CD4-positive, alpha-beta memory T cell (primary cell): ENCODE measurements at places on chromosomes 2 and 18.
A peak's percentile ranks its signal among the peaks of the same experiment; 100 is the strongest.

GRCh38 chr2:216066230-216066629 is 15.4 kb downstream of the PECR start:
- DNase-seq: no peak

- DNase-seq: no peak
Measured at GRCh38 chr2:231000211-231000904, 4.4 kb downstream of the SPATA3 start.

GRCh38 chr18:5155218-5155906 is 41.7 kb downstream of the AKAIN1 start:
- no peak for DNase-seq

GRCh38 chr2:28232295-28232694 is 160.4 kb upstream of the FOSL2 start:
- DNase-seq: no peak

GRCh38 chr2:236691799-236692167 is 122.2 kb downstream of the ACKR3 start:
- no peak for DNase-seq

- no peak for DNase-seq
Measured at GRCh38 chr2:105143467-105144151, 97.9 kb upstream of the GPR45 start.

GRCh38 chr2:105926960-105927678 is 182.4 kb downstream of the NCK2 start:
- DNase-seq: peak; percentile 75

GRCh38 chr2:124756048-124756447 is 731.0 kb downstream of the CNTNAP5 start:
- no peak for DNase-seq

GRCh38 chr18:64167408-64167925 is 18.6 kb upstream of the LINC00305 start:
- DNase-seq: no peak

DNA sequence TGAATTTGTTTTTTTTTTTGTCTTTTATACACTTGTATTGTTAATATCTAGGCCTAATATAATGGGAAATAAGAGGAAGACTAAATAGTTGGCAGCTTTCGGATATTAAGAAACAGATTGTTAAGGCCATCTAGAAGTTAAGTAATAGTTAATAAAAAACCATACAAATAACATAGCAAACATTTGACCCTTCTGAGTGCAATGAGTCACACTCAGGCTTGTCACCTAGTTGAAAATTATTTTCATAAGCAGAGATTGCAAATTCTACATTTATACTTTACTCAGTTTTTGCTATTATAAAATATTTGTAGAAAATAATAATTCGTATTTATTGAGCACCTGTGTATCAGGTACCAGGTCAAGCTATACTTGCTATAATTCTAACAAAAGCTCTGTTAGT is 2.4 kb downstream of the NUP35 start:
- DNase-seq: no peak

DNA sequence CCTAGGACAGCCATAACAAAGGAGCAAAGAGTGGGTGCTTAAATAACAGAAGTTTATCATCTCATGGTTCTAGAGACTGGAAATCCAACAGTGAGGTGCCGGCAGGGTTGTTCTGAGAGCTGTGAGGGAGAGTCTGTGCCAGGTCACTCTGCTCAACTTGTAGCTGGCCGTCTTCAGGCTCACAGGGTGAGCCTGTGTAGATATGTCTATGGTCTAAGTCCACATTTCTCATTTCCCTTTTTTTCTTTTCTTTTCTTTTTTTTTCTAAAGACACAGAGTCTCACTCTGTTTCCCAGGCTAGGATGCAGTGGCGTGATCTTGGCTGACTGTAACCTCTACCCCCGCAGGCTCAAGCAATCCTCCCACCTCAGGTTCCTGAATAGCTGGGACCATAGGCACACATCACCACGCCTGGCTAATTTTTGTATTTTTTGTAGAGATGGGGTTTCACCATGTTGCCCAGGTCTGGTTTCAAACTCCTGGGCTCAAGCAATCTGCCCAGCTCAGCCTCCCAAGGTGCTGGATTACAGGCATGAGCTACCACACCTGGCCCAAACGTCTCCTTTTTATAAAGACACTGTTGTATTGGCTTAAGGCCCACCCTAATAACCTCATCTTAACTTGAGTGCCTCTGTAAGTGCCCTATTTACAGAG is 142.2 kb downstream of the SP3 start:
- DNase-seq: no peak

GRCh38 chr2:53347269-53347668 is 420.3 kb upstream of the CHAC2 start:
- no peak for DNase-seq

DNA sequence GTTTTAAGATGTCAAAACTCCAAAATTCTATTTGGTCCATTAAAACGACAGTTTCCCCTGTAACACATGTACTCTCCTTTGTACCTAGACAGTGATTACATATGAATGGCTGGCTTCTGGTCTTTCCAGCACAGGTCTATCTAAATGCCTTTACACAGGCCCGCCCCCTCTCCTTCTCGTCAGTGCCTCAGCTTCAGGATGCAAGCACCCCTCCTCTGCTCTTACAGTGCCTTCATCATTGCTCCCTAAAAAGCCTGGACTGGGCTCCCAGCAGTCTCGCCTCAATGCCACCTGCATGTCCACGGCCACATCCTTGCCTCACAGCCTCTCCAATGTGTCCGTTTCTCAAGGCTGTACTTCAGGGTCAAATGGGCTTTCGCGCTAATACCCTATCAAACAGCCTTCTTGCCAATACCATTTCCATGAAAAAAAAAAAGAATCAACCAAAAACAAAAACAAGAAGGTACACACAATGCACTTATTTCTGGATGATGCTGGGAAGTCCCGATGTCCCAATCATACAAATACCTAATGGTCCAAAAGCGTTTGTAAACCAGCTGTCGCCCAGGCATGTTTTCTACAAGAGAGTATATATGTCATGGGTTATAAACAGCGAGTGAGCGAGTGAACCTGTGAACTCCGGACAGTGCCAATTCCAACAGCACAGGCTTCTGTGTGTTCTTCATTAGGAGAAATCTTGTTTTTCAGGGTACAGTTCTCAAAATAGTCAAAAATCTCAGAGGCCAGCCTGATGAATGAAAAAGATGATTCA is 77.2 kb downstream of the EIPR1 start:
- DNase-seq: no peak

- peak; percentile 37 for DNase-seq
Measured at GRCh38 chr2:206543073-206543472, 99.2 kb upstream of the FAM237A start.

GRCh38 chr2:191922736-191923651 is 76.1 kb upstream of the CAVIN2 start:
- no peak for DNase-seq

- DNase-seq: no peak
Measured at GRCh38 chr18:77337604-77338003, 88.0 kb downstream of the GALR1 start.

DNA sequence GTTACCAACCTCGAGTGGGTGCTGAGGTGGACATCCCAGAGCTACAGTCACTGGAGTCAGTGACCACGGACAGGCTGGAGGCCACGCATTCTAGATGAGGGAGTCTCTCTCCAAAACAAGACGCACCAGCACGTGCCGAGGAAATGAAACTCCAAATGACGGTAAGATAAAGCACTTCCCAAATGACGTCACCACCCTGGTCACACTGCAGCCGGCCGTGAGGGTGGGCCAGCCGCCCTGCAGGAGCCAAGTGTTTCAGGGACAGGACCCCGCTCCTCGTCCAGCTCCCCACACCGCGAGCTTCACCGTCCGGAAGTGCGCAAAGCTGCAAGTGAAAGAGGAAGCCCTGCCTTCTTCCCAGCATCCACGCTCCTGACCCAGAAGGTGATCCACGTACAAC is 99.4 kb downstream of the ZNF516 start:
- no peak for DNase-seq

DNA sequence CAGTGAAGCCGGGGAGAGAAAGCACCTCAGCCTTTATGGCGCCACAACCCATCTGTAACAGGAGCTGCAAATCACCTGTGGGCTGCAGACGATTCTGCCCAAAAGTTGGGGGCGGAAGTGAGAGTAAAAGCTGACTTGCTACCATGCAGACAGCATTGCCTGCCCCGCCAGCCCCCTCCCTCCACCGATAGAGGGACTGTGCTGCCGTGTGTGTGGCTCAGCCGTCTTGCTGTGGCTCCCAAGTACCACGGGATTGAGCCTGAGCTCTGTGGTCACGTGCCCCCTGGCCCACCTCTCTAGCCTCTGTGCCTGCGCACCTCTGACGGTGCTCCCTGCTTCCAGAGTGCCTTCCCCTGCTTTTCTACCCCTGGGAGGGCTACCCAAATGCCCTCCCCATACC is 79.6 kb downstream of the GLI2 start:
- DNase-seq: no peak

DNA sequence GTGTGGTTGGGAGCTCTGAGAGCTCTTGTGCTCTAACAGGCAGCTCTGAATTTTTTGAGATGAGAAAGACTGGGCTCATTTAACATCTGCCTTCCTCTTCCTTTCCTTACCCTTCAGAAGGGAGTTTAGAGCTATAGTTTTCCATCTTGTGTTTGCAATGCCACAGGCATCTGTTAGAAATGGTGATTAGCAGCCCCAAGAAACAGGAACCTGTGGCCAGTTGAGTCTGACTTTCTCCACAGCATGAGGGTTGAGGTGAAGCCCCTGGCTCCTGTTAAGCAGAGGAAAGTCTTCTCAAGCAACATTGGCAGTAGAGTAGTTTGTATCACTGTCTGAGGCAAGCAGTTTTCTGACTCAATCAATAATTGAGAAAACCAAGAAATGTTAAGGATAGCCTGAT is 577.4 kb downstream of the ZEB2 start:
- no peak for DNase-seq

GRCh38 chr2:9946076-9946475 is 5.4 kb upstream of the GRHL1 start:
- no peak for DNase-seq

DNA sequence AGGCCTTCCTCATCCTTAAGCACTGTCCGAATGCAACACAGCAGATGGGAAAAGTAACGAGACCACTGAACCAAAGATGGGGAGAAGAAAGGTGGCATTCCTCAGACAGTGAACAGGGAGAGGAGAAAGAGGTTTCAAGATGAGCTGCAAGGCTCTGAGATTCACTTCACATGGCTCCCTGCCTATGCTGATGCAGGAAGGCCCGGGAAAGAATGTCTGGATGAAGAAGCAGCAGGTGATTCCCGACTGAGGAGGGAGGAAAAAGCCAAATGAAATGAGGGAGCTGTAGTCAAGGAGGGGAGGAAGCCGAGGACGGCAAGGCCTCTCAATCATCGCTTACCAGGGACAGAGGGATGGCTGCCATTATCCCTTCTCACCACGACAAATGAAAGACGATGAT is 98.5 kb upstream of the BOD1L2 start:
- no peak for DNase-seq

DNA sequence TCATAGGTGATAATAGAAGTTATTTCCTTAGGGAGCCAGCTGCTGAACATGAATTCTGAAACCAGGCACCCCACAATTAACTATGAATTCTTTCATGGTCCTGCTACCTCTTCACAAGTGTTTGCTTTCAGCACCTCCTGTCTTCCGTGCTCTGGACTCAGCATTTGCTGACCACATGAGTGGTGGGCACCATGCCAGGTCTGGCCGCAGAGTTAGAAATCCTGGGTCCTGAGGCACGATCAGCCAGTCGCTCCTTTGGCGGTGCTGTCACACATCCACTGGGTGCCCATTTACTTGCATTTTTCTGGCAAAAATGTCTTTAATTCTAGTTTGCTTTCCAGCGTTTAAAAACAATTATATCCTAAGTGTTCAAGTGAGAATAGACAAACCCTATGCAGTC is 196.4 kb upstream of the PXDN start:
- no peak for DNase-seq

- no peak for DNase-seq
Measured at GRCh38 chr2:235561450-235561849, 67.6 kb downstream of the AGAP1 start.

- no peak for DNase-seq
Measured at GRCh38 chr18:13161276-13161899, 57.2 kb upstream of the LDLRAD4 start.

DNA sequence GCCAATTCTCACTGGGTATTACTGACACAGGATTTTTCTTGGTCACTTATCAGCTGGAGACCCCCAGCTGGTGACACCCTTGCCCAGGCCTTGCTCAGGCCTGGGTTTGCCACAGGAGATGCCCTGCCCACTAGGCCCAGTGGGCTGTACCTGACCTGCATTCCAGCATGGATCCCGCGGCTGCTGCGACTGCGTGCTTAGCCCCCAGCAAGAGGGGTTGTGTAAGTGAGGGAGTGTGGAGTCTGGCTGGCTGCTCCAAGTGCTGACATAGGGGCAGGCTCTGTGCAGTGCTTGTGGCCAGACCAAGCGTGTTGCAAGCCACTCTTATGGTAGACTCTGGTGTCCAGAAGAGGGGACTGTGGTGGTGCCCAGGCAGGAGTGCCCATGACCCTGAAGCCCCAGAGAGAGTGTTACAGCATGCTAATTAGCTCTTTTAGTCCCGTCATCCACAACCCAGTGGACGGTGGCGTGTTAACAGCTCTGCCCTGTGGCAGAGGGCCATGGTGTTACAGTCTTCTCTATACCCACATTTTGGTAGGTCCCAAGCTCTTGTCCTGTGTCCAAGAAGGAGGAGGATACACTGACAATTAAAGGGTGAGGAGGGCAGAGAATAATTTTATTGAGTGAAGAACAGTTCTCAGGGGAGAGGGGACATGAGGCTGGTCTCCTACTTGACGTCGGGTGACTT is 491.7 kb upstream of the MEIS1 start:
- no peak for DNase-seq

GRCh38 chr2:148455791-148456190 is 188.8 kb upstream of the EPC2 start:
- DNase-seq: no peak

DNA sequence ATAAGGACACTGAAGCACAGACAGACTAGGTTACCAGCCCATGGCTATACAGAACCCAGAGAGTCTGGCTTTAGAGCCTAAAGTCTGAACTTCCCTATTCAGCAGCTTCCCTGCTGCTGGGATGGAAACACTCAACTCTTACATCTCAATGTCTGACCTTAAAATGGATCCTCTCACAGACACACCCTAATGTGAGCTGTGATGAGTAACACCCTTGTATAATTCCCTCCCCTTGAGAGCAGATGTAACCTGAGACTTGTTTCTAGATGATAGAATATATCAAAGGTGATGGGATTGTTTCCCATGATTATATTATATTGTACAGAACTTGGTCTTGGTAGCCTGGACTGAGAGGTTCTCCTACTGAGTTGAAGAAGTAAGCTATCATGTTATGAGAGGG is 577.1 kb upstream of the KLHL29 start:
- no peak for DNase-seq
